ENCODE measurements at places on chromosomes 6 and 20.

GRCh38 chr20:11394145-11394833 lies 523.4 kb upstream of the BTBD3 start:
- DNase-seq: peak; percentile 17

- DNase-seq: no peak
Measured at GRCh38 chr6:157454762-157455714, 74.0 kb downstream of the ZDHHC14 start.

DNA sequence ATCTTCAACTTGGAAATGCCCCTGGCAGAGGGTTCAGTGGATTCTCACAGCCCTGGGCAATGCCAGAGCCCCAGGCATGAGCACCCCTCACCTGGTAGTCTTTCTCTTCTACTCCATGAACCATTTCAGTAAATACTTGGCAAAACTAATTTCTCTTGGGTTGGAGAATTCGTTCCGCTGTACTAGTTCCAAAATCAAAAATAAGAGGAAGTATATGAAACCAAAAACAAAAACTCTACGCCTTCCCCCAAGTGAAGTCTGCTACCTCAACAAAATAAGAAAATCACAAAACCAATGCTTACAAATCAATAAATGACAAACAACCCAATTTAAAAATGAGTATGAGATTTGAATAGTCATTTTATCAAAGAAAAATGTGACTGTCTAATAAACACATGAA lies 12.6 kb downstream of the GFOD1 start:
- DNase-seq: no peak

- DNase-seq: no peak
Measured at GRCh38 chr6:75657327-75657726, 55.6 kb downstream of the SENP6 start.

DNA sequence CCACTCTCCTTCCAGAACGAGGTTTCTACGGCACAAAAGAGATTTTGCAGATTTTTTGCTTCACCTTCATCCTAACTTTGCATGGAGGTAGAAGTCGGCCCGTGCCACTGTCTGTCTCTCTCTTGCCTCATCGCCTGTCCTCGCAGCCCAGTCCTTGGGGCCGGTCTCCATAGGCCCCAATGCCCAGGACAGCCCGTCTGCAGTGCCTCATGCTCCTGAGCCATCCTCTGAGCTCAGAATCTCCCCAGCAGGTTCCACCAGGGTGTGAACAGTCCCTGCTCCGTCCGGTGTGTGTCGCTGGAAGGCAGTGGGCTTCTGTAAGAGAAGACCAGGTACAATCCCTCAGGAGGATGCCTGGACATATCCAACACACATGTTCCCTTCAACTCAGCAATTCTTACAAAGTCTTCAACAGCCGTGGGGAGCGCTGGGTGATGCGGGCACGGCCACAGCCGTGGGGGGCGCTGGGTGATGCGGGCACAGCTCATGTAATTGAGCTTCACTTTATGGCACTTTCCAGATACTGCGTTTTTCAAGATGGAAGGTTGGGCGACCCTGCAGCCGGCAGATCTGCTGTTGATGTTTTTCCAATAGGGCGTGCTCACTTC lies 231.9 kb downstream of the DLL1 start:
- no peak for DNase-seq

- no peak for DNase-seq
Measured at GRCh38 chr6:112044196-112044595, 9.7 kb upstream of the CCN6 start.

GRCh38 chr6:107124934-107125348 lies 9.6 kb upstream of the BEND3 start:
- DNase-seq: no peak

DNA sequence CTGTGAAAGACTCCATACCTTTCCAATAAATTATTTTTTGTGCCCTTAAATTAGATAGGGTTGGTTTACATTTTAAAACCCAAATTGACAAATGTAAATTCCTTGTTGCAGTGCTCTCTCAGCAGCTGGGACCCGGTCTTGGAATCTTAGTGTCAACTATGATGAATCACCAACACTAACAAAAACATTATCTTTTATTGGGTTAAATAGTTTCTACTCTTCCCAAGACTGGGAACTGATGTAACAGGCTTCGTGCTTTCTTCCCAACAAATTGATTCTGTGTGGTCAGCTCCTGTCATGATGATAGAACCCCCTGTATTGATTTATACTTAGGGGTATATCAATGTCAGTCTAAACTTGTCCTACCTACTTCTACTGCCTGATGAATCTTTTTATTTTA lies 23.2 kb upstream of the AHI1 start:
- no peak for DNase-seq

DNA sequence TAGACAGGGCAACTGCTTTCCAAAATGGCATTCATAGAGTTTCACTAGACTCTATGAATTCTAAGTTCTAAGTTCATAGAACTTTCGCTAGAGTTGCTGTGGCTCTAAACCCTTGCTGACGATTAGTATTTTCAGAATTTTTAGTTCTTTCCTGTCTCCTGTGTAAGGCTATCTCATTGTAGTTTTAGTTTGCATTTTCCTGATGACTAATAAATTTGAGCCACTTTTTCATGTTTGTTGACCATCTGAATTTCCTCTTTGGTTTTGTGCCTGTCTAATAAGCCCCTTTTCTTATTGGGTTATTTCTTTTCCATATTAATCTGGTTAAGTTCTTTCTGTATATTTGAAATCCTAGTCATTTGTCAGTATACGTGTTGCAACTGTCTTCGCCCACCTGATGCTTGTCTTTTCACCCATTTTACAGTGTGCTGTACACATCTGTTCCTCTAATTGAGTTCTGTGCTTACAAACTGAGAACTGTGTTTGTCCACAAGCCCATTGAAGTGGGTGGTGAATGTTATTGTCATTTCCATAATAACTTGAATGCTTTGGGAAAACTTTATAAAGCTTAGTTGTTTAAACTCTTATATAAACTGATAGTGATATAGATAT lies 177.7 kb upstream of the CDYL start:
- no peak for DNase-seq

- DNase-seq: no peak
Measured at GRCh38 chr6:81790034-81790433, 37.6 kb upstream of the TENT5A start.

GRCh38 chr6:159220093-159220492 lies 50.9 kb downstream of the FNDC1 start:
- DNase-seq: no peak

- DNase-seq: peak; percentile 76
Measured at GRCh38 chr20:38094373-38094891, 60.9 kb downstream of the RPRD1B start.

GRCh38 chr6:137805622-137806021 lies 61.4 kb upstream of the TNFAIP3 start:
- no peak for DNase-seq

DNA sequence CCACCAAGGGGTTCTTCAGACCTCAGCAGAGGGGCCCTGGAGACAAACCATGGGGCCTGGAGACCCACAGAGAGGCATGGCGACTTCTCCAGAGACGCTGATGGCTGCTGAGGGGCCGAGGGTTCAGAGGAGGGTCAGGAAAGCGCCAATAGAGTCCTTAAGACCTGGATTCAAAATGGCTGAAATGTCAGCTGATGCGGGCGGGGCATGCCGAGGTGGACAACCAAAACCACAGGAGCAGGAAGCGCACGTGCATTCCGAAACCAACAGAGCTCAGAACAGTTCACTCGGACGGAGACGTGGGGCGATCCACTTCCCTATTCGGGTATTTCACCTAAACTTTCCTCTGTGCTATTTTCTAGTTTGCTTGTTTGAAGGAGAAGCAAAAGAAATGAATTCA lies 99.9 kb upstream of the RIN2 start:
- no peak for DNase-seq

DNA sequence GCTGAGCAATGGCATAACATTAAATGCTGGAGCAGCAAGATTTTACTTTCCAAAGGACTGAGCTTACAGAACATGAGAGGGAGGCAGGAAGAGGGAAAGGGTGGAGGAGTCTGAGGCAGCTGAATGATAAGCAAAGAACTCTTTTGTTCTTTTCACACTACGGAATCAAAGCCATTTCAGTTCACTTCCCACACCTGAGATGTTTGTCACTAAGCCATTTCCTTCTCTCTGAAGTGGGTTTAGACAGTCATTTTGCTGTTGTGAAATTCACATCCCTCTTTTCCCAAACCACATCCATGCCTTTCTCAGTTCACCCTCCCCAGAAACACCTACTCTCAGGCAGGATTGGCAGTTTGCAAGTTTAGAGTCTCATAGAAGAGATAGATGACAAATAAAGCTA lies 267.9 kb downstream of the ADGRG6 start:
- no peak for DNase-seq

GRCh38 chr6:55011034-55011433 lies 163.3 kb upstream of the HCRTR2 start:
- DNase-seq: no peak

DNA sequence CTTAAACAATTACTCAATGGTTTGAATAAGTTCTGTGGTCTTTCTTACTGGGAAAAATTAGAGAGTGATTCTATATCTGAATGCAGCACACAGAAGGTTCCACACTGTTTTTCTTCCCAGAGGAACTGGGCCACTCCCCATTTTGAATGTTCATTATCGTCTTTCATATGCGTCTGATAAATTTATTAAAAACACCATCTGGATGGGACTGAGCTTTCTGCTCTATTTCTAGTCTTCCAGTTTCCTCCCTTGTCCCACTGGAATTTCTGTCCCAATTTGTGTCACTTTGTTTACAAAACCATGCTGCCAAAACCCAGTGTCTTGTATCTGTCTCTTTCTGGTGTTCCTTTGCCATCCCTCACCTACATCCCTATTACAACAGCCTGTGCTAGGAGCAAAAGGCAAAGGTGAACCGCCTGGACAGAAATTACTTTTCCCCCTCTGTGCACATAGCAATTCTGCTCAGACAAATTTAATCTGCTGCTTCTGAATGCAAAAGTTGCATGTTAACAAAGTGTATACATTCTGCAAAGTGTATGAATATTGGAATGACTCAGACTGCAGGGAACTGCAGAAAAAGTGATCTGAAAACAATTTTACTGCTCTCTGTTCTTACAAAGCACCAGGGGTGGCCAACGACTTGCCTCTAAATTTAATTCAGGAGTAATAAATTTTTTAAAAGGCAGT lies 333.6 kb downstream of the BTBD9 start:
- no peak for DNase-seq

GRCh38 chr6:128107682-128108081 lies 206.8 kb upstream of the THEMIS start:
- DNase-seq: no peak

DNA sequence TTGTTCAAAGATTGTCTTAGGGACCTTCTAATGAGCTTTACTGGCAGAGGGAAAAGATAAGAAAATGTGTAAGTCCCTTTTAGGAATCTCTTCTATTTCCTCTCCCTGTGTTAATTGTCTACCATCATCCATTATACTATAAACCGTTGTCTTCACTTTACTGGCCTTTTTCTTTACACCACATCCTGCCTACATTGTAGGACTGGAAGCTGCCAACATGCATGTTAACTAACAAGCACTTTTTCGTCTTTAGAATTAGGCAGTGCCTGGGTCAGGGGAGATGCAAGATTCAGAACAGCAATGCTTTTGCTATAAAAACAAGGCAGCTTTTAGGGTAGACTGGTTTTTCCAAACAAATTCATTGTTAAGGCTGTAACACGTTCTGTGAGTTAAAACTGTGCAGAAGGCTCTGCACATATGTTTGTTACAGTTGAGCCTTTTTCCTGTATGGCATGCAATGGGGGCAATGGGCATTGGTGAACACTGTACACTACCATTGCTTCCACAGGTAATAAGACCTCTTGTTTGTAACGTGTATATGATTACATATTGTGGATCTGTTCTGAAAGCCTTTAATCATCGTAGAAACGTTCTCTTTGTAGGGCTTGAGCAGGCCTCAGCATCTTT lies 10.9 kb upstream of the PKIG start:
- no peak for DNase-seq

DNA sequence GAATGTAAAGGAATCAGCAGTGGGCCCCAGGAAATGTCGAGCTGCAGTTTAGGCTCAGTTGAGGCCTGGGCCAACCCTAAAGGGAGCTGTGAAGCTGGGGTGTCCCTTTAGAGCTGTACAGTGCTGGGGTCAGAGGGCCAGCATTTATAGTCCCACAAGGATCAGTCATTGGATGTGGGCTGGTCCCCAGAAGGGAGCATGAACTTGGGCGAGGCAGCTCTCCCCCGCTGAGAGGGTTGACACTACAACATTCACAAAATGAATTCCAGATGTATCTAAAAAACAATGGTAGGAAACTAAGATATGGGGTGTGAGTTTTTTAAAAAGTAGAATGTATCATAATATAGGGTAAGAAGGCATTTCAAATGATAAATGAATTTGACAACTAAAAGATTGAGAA lies 29.7 kb upstream of the TMX4 start:
- DNase-seq: peak; percentile 3

DNA sequence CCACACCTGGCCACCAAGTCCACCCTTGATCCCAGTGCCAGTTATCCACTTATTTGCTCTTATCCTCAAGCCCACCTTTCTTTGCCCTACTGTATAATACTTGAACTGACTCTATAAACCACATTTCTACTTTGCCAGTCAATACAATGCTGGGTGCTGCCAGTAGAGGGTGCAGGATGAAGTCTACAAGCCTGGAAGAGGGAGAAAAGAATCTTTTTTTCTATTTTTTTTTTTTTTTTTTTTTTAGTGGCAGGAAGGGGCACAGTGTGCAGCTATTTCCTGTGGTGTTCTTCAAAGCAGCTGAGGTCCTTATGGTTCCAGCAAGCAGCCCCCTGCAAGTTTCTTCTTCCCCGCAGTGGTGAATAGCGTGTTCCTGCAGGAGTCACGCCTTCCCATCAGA lies 22.2 kb upstream of the GABRR1 start:
- DNase-seq: no peak

DNA sequence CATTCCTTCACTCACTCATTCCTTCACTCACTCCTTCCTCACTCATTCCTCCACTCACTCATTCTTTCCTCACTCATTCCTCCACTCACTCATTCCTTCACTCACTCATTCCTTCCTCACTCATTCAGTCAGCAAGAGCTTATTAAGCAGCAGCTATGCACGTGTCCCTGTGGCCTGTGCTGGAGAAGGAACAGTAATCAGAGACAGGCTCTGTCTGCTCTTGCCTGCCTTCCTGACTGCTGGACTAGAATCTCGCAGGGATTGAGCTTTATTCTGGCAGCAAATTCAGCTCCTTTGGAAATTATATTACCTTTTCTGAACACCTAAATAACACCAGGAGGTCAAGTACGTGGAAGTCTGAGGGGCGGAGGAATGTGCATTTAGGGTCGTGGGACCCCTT lies 138.9 kb upstream of the AGPAT4 start:
- no peak for DNase-seq
